ENCODE measurements at places on chromosomes 11 and 22.

GRCh38 chr11:128724891-128725611, 31.2 kb downstream of the FLI1 start:
- no peak overlapping the region for H3K27ac ChIP-seq
- DNase-seq = no peak
- no peaks in the 10 kb centered on the region for H3K27me3 ChIP-seq
- no peak overlapping the region for H3K4me3 ChIP-seq

DNA sequence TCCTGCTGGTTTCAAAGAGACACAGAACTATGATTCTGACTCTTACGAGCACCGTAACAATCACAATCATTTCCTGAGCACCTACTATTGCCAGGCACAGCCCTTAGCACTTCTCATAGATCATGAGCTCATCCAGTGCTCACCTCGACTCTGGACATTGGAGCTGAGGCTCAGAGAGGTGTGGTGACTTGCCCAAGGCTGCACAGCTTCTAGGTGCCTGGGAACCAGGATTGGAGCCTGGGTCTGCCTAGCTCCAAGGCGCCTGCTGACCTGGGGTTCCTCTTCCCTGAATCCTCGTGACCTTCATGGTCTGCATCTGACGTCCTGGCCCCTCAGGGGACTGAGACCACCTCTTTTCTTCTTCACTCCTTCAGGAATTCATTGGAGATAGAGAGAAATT, 50.6 kb upstream of the CRYBB3 start:
- H3K4me1 ChIP-seq = no peaks in the 10 kb centered on the region
- H3K36me3 ChIP-seq = no peaks in the 10 kb centered on the region
- DNase-seq = no peak
- no peak overlapping the region for H3K27ac ChIP-seq

DNA sequence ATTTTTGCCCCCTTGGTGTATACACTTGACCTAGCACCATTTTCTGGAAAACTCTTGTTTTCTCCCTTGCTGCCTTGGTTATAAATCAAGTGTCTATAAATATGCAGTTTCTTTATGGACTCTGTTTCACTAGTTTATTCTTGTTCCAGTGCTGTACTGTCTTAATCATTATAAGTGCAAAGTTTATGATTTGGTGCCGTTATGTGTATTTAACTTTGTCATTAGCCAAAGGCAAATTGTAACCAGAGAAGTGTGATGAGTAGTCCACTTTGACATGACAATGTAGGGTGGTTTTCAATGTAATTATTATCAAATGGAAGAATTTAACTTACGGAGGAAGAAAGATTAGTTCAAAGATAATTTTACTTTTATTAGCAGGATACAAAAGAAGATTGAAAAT, 40.3 kb downstream of the SPECC1L start:
- H3K36me3 ChIP-seq = peaks cover 13% of the 10 kb centered on the region
- no peak for DNase-seq
- H3K27me3 ChIP-seq = no peaks in the 10 kb centered on the region

DNA sequence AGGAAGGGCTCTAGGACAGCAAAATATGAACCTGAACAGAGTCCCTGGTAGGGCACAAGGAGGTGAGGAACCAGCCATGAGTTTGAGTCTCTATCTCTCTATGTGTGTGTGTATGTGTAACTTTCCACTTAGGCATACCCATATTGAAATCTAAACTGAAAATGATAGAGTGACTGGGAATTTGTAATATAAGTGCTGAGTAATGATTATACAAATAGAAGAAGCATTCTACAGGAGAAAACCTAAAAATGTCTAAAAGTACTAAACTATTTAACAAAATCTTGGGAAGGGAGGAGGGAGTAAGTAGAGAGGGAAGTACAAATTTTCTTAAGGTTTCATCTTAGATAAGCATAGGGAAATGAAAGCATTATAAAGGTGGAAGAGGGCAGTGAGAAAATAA, 97.1 kb upstream of the ZC3H12C start:
- no peak overlapping the region for H3K27ac ChIP-seq
- no peaks in the 10 kb centered on the region for H3K36me3 ChIP-seq
- no peaks in the 10 kb centered on the region for H3K4me1 ChIP-seq
- H3K27me3 ChIP-seq = no peaks in the 10 kb centered on the region

GRCh38 chr22:50676180-50676636, 3.6 kb downstream of the SHANK3 start:
- no peak overlapping the region for H3K4me3 ChIP-seq
- H3K27me3 ChIP-seq = no peaks in the 10 kb centered on the region
- H3K27ac ChIP-seq = no peak overlapping the region

DNA sequence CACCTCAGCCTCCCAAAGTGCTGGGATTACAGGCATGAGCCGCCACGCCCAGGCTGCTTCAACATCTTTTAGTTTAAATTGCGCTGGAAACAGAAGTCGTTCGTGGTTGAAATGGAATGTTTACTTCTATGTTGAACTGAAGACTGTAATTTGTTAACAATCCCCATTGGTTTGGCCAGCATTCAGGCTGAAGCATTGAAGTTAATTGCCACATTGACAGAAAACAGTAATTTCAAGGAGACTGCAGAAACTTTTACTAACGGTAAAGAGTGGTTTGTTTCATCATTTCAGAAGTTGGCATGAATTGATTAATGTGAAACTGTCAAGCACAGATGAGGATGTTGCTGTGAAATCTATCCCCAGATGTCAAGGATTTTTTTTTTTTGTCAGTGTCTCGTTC, 14.2 kb downstream of the AP5B1 start:
- no peak for DNase-seq
- no peak overlapping the region for H3K4me3 ChIP-seq
- H3K4me1 ChIP-seq = no peaks in the 10 kb centered on the region
- no peaks in the 10 kb centered on the region for H3K27me3 ChIP-seq

- H3K4me3 ChIP-seq = no peak overlapping the region
- no peak overlapping the region for H3K27ac ChIP-seq
- no peaks in the 10 kb centered on the region for H3K36me3 ChIP-seq
- H3K4me1 ChIP-seq = no peaks in the 10 kb centered on the region
- H3K27me3 ChIP-seq = peaks cover 2% of the 10 kb centered on the region
These were observed 111.2 kb upstream of the ALX4 start for GRCh38 chr11:44421090-44421675.
